ENCODE measurements at places on chromosomes 2 and 18. TPM values are rescaled to one million over a fixed set of nuclear protein-coding genes. Genes with fewer than 3 reads are reported as not detected.

GRCh38 chr18:1408376-1408775 lies 503.7 kb downstream of the ADCYAP1 start:
- H3K36me3 ChIP-seq = no peaks in the 10 kb centered on the region
- H3K27me3 ChIP-seq = no peaks in the 10 kb centered on the region
- no peak for DNase-seq
- H3K27ac ChIP-seq = no peak overlapping the region
- H3K4me1 ChIP-seq = no peaks in the 10 kb centered on the region
- no peak overlapping the region for H3K4me3 ChIP-seq

DNA sequence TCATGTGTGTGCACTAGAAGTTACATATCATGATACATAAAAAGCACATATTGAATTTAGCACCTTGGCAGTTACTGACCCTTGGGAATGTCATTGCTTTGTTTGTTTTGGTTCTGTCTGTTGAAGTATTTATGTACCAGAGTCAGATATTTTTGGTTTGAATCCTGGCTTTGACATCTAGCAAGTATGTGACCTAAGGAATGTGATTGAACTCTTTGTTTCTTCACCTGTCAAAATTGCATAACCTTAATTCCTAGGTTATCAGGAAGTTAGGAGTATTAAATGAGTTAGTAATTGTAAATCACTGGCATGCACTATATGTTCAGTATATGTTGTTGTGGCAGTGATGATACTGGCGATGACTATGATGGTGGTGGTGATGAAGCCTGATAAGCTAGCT lies 1003.5 kb upstream of the NRXN1 start:
- H3K4me3 ChIP-seq = no peak overlapping the region
- no peak for DNase-seq
- H3K4me1 ChIP-seq = no peaks in the 10 kb centered on the region
- no peaks in the 10 kb centered on the region for H3K27me3 ChIP-seq
- no peak overlapping the region for H3K27ac ChIP-seq
- no peaks in the 10 kb centered on the region for H3K36me3 ChIP-seq

GRCh38 chr2:15222856-15223255 lies 338.3 kb downstream of the NBAS start:
- no peaks in the 10 kb centered on the region for H3K4me1 ChIP-seq
- H3K4me3 ChIP-seq = no peak overlapping the region
- no peaks in the 10 kb centered on the region for H3K27me3 ChIP-seq
- DNase-seq = no peak
- peaks cover 16% of the 10 kb centered on the region for H3K36me3 ChIP-seq
- H3K27ac ChIP-seq = no peak overlapping the region

DNA sequence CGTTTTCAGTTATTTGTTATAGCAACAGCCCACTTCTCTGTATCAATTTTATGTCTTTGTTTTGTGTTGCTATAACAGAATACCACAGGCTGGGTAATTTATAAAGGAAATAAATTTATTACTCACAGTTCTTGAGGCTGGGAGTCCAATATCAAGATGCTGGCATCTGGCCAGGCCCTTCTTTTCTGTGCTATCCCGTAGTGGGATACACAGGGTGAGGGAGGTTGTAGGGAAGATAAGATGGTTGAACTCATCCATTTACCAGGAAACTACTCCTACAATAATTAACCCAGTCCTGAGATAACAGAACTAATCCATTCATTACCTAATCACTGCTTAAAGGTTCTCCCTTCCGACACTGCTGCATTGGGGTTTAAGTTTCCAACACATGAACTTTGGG lies 220.7 kb downstream of the TPGS2 start:
- DNase-seq = no peak
- H3K27me3 ChIP-seq = no peaks in the 10 kb centered on the region
- no peak overlapping the region for H3K27ac ChIP-seq

- no peak for DNase-seq
- H3K4me1 ChIP-seq = no peaks in the 10 kb centered on the region
- H3K36me3 ChIP-seq = no peaks in the 10 kb centered on the region
- H3K4me3 ChIP-seq = no peak overlapping the region
- no peaks in the 10 kb centered on the region for H3K27me3 ChIP-seq
These were observed 10.3 kb upstream of the CTAGE1 start for GRCh38 chr18:22427822-22428549.

GRCh38 chr2:68710336-68710735 lies 24.3 kb upstream of the ARHGAP25 start:
- no peaks in the 10 kb centered on the region for H3K27me3 ChIP-seq
- DNase-seq = no peak
- H3K36me3 ChIP-seq = no peaks in the 10 kb centered on the region
- H3K4me3 ChIP-seq = no peak overlapping the region
- peaks cover 9% of the 10 kb centered on the region for H3K4me1 ChIP-seq

GRCh38 chr18:58303363-58303762 lies 259.3 kb downstream of the NEDD4L start:
- H3K27me3 ChIP-seq = no peaks in the 10 kb centered on the region
- H3K4me3 ChIP-seq = peak overlapping the region; percentile 21
- no peak for DNase-seq
- peak overlapping the region; percentile 60 for H3K27ac ChIP-seq
- H3K4me1 ChIP-seq = peaks cover 23% of the 10 kb centered on the region

DNA sequence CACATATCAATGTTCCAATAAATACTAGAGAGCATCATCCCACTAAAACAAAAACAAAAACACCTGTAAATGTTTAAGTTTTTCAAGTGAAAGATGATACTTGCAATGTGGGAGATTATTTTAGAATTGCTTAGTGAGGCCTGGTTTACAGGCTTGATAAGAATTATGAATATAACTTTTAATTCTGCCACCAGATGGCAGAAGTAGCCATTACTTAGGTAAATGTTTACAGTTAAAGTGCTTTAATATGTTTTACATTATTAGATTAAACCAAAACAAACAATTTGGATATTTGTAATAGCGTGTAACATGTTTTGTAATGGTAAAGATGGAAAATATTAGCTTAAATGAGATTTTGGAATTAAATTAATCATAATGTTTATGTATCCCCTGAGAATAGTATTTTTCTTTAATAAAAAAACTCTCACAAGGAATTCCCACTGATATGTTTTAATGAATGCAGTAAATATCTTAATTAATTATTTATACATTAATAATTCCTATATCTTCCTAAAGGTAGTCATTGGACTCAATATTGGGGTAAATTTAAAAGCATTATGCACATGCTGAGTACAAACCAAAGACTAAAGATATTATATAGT lies 522.0 kb downstream of the SPAG16 start:
- H3K36me3 ChIP-seq = no peaks in the 10 kb centered on the region
- peaks cover 2% of the 10 kb centered on the region for H3K27me3 ChIP-seq
- H3K4me3 ChIP-seq = no peak overlapping the region
- no peaks in the 10 kb centered on the region for H3K4me1 ChIP-seq
- DNase-seq = peak; percentile 20
- no peak overlapping the region for H3K27ac ChIP-seq

- H3K27ac ChIP-seq = no peak overlapping the region
- no peaks in the 10 kb centered on the region for H3K36me3 ChIP-seq
These were observed 74.4 kb downstream of the CAPN13 start for GRCh38 chr2:30732876-30733275.

- H3K27me3 ChIP-seq = no peaks in the 10 kb centered on the region
- no peaks in the 10 kb centered on the region for H3K4me1 ChIP-seq
- H3K27ac ChIP-seq = no peak overlapping the region
These were observed 419.7 kb downstream of the GALR1 start for GRCh38 chr18:77669331-77669730.

GRCh38 chr18:46320297-46320696 lies 216.1 kb downstream of the HAUS1 start:
- no peaks in the 10 kb centered on the region for H3K36me3 ChIP-seq
- no peak overlapping the region for H3K4me3 ChIP-seq
- H3K27me3 ChIP-seq = no peaks in the 10 kb centered on the region
- H3K27ac ChIP-seq = no peak overlapping the region

- no peaks in the 10 kb centered on the region for H3K27me3 ChIP-seq
- no peak overlapping the region for H3K4me3 ChIP-seq
- H3K27ac ChIP-seq = no peak overlapping the region
- H3K4me1 ChIP-seq = no peaks in the 10 kb centered on the region
- DNase-seq = no peak
These were observed 250.7 kb downstream of the VAPA start for GRCh38 chr18:10164271-10165071.

- no peaks in the 10 kb centered on the region for H3K4me1 ChIP-seq
- no peak overlapping the region for H3K27ac ChIP-seq
- H3K27me3 ChIP-seq = peaks cover 5% of the 10 kb centered on the region
- H3K4me3 ChIP-seq = no peak overlapping the region
- H3K36me3 ChIP-seq = no peaks in the 10 kb centered on the region
- no peak for DNase-seq
These were observed 112.7 kb downstream of the GBX2 start for GRCh38 chr2:236055471-236055870.

DNA sequence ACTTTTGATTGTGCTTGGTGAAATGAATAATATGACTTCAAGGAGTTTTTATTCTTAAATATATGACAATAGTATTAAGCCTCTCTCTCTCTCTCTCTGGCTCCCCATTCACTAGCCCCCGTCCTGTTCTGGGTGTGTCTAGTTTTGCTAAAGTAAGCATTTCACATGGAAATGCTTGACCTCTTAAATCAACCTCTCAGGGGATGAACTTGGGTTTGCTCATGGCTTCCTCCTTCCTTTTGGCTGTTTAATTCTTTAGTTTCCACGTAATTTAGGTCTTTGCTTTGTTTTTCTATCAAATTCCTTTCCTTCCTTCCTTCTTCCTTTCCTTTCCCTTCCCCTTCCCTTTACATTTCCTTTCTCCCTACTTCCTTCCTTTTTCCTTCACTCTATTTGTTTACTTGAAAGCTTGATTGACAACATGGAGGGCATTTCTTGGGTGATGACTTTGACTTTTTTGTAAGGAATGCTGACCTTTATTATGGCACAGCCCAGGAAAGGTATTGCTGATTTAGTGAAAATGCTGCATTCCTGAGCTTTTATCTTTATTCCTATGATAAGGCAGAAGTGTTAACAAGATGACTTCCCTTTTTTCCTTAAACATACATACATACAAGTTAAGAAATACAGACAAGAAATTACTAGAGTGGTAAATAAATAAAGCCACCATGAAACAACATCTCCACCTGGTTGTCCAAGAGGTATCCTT lies 3.6 kb downstream of the DPP4 start:
- H3K4me1 ChIP-seq = peaks cover 41% of the 10 kb centered on the region
- H3K4me3 ChIP-seq = no peak overlapping the region
- H3K36me3 ChIP-seq = no peaks in the 10 kb centered on the region
- no peak overlapping the region for H3K27ac ChIP-seq

DNA sequence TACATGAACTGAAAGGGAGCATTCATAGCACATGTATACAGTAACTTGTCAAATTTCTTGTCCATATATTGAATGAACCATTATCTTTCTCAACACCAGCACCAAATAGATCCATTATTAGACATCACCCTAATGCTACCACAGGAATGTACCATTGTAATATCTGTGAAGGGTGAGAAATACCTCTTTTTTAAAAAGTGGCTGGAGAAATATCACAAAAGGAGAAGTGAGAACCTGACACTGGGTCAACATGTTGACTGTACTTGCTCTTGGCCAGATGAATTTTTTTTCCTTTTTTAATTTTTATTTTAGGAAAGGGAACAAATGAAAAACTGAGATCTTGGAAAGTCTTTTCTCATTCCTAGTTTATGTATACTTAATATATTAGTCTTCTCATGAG lies 63.5 kb downstream of the CAVIN2 start:
- DNase-seq = no peak
- no peaks in the 10 kb centered on the region for H3K36me3 ChIP-seq
- H3K4me1 ChIP-seq = no peaks in the 10 kb centered on the region
- H3K27me3 ChIP-seq = peaks cover 10% of the 10 kb centered on the region

DNA sequence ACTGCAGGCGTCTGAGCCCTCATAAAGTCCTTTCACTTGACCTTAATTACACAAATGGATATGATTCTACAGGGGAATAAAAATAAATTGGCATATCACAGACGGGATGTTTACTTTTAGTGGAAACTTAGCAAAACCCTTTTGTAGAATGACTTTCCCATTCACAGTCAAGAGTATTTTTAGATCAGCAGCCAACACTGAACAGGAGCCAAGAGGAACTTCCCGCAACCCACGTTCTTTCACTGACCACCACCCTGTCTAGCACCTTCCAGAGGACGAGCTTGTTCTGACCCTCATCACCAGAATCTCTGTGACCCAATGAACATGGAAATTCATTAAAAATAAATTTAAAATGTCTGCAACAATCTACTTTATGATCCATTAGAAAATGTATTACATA lies 119.0 kb upstream of the SNTG2 start:
- no peak for DNase-seq
- H3K4me3 ChIP-seq = no peak overlapping the region
- H3K27me3 ChIP-seq = no peaks in the 10 kb centered on the region
- H3K4me1 ChIP-seq = no peaks in the 10 kb centered on the region
- H3K36me3 ChIP-seq = no peaks in the 10 kb centered on the region

DNA sequence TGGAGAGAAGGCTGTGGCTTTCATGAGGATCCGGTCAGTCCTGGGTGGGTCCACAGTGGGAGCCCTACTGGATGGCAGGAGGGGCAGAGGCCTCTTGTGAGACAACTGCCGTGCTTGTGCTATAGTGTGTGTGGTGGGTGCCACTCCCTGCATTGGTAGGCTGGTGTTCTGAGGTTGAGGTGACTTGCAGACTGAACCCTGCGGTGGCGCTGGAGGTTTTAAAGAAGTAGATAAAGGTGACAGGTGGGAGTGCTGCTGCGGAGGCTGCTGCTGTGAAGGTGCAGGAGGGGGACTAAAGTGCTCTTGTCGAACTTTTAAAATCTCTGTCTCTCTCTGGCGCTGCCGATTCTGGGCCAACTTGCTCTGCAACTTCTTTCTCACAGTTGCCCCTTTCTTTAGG lies 29.7 kb downstream of the INO80D start:
- no peaks in the 10 kb centered on the region for H3K27me3 ChIP-seq
- no peak overlapping the region for H3K4me3 ChIP-seq
- H3K36me3 ChIP-seq = peaks cover 41% of the 10 kb centered on the region
- H3K27ac ChIP-seq = no peak overlapping the region
- no peaks in the 10 kb centered on the region for H3K4me1 ChIP-seq

DNA sequence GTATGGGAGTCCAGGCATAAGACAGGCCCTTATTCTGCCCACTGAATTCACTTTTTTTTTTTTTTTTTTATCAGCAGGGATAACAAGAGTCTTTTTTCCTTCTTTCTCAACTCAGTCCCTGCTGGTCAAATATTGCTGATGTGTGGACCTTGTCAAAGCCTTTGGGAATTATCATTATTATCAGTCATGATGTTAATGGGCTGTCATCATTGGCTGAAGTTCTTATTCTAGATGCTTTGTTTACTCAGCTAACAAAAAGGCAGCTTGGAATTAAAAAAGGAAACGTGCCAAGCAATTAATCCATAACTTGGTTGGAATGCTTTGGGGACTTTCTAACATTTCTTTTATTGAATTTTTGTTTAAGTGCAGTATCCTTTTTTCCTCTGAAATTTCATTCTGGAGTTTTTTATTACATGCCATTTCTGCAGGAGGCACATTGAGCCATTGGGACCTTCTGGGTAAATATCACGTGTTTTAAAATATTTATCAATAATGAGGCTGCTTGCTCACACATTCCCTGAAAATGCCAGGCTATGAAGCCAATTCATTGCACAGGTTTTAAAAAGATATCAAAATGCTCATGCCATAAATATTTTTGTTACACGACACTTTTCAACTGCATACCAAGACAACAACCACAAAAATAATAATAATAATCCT lies 246.3 kb downstream of the TXNL1 start:
- DNase-seq = no peak
- H3K27me3 ChIP-seq = no peaks in the 10 kb centered on the region
- no peaks in the 10 kb centered on the region for H3K4me1 ChIP-seq
- H3K36me3 ChIP-seq = no peaks in the 10 kb centered on the region
- no peak overlapping the region for H3K4me3 ChIP-seq

Gene TCF23
- not detected for total RNA-seq

Gene FSHR
- total RNA-seq = not detected

Gene CCDC178
- total RNA-seq = not detected

Gene UPP2
- not detected for total RNA-seq

Gene KCNJ13
- not detected for total RNA-seq
